Karpas-422 (cell line): ENCODE measurements at places on chromosomes 5 and 9.

DNA sequence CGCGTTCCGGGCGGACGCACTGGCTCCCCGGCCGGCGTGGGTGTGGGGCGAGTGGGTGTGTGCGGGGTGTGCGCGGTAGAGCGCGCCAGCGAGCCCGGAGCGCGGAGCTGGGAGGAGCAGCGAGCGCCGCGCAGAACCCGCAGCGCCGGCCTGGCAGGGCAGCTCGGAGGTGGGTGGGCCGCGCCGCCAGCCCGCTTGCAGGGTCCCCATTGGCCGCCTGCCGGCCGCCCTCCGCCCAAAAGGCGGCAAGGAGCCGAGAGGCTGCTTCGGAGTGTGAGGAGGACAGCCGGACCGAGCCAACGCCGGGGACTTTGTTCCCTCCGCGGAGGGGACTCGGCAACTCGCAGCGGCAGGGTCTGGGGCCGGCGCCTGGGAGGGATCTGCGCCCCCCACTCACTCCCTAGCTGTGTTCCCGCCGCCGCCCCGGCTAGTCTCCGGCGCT lies at the start of gene DAPK1:
Gene DAPK1, plus strand, starts transcription at position 264 of the 442 bp plus-strand sequence. CDS start 1,211 bp downstream, outside the sequence.
- no peak for DNase-seq

DNA sequence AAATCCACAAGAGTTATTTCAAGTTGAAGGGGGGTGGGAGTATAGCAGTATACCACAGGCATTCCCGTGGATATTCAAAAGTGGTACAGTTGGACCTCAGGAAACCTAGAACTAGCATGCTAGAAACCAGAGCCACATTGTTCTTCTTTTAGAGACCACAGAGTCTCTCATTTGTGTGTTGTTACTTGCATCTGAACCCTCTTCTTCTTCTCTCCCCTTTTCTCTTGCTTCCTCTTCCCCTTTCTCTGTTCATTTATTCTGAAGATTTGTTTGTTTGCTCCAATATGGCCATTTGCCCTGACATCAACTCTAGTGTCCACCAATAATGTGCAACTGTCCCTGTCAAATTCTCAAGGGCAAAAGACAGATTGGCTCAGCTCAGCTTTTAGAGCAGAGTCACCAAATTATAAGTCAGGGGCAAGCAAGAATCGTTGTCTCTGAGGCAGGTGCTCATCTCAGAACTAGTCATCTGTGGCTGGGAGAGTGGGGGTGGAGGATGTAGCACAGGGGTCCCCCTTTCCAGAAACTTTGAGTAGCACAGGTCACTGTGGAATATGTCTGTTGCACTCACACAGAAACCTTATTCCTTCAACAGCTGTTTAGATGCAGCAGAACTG lies 321.1 kb downstream of the ARRDC3 start:
- DNase-seq: no peak

GRCh38 chr5:132368186-132368585 lies 1.3 kb upstream of the SLC22A5 start:
- DNase-seq: no peak

- DNase-seq: no peak
Observed at GRCh38 chr5:174524351-174524750, 200.0 kb upstream of the MSX2 start.

- no peak for DNase-seq
Observed at GRCh38 chr5:17258431-17258830, 41.0 kb downstream of the BASP1 start.

DNA sequence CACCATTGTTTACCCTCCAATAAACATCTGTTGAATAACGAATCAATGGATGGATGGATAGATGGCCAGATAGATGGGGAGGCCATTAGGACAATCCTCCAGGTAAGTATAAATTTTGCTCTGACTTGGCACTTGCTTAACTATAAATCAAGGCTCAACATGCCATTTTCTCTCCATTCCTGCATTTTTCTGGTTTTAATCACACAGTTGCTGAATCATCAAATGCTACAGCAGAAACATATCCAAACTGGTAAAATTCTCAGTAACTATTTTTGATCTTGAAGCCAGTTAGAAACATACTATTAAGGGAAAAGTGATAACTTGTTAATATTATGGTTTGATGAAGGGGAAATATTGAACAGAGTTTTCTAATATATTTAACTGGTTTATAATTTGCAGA lies 71.5 kb upstream of the MTAP start:
- no peak for DNase-seq

DNA sequence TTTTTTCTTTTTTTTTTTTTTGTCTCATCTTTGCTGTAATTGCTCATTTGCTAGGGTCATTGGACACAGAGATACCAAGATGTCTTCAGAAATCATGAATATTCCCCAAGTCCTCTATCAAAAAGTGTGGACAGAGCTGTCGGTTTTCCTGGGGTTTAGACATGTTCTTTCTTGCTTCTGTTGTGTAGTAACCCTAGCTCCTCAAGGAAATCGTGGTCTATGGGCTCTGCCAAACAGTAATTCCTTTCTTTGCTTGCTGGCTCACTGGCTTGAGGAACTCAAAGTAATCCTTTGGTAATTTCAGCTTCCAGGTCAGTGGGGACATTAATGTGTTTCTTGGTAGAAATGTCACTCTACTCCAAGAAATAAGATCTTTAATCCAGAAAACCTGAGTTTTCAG lies 101.7 kb downstream of the TMC1 start:
- no peak for DNase-seq

DNA sequence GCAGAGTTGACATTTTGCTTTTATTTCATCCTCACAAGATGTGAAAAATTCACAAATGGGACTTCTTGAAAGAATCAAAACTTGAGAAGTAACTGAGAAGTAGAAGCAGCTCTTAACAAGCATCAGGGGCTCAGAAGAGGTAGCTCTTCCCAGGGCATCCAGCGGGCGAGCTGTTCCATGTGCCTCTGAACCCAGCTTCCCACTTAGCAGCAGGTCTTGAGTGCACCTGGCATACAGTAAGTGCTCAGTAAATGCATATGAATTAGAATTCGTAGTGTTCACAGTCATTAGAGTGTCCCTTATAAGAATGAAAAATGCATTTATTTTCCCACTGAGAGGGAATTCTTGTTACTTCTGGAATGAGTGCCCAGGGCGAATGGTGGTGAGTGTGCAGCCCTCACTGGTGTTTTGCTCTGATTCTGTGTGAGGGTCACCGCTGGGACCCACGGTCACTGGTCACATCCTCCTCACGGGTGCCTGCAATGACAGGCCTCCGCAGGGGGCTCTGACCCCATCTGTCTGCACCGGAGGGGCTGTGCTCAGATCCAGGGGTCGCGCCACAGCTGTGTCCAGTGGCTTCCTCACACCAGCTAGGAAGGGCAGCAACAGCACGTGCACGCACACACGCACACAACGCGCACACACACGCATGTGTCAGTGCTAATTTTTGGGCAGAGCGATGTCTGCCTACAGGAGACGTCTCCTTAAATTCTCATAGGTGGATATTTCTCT lies 26.9 kb downstream of the EXOC3 start:
- no peak for DNase-seq

- DNase-seq: no peak
Observed at GRCh38 chr5:137619191-137619870, 116.6 kb downstream of the KLHL3 start.

DNA sequence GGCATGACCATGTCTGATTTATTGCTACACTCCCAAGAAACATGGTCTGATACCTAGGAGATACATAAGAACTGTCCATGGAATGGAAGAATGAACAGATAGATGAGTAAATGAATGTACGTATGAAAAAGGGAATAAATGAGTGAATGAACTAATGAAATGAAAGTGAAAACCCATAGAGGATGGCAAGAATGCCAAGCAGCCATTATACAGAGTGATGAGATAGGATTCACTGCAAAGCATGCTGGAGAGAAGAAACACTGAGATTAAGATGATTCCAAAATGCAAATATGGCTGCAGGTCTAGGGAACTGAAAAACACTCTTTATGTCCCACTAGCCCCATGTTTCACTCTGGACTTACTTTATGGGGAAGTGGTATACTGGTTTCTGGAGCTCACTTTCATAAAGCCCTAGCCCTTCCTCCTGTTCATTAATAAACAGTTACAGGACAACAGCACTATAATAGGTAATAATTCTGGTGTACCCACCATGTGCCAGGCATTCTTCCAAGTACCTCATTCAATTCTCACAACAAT lies 170.3 kb upstream of the RAD23B start:
- DNase-seq: no peak

- no peak for DNase-seq
Observed at GRCh38 chr5:157549283-157549629, 26.3 kb downstream of the ADAM19 start.

DNA sequence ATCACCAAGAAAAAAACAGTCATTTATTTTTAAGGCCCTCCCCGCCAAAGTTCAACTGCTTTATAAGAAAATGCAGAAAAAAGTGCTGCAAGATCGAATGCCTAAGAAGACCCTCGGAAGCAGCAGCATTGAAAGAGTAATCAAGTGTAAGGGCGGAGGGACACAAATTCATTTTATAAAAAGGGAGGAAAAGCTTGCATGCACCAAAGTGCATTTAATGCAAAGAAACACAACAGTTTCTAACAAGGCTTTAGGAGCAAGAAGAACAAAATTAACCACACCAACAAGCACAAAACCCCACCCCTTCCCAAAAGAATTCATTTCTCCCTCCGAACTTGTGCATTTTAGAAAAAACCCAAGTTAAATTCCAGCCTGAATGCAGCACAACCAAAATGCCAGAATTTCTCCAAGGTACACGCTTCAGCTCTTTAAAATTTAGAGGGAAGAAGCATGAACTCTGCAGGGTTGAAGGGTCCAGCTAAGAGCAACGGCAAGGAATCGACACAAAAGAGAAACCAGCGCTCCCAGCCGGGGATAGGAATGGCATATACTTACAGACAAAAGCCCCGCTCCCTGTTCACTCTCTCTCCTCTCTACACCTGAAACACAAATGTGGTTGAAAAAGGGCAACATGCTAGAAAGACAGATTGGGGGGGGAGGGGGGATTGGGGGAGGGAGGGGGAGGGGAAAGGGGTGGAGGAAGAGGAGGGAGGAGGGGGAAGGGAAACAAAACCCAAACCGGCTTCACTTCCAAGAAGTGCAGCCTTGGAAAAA lies at the start of gene NREP:
Gene NREP, minus strand, starts transcription at position 614 of the 774 bp plus-strand sequence. CDS start 1,422 bp downstream, outside the sequence.
- DNase-seq: no peak

- DNase-seq: no peak
Observed at GRCh38 chr5:146116361-146116760, 11.0 kb upstream of the PLAC8L1 start.

GRCh38 chr9:123715258-123715657 lies 214.7 kb downstream of the DENND1A start:
- DNase-seq: no peak

DNA sequence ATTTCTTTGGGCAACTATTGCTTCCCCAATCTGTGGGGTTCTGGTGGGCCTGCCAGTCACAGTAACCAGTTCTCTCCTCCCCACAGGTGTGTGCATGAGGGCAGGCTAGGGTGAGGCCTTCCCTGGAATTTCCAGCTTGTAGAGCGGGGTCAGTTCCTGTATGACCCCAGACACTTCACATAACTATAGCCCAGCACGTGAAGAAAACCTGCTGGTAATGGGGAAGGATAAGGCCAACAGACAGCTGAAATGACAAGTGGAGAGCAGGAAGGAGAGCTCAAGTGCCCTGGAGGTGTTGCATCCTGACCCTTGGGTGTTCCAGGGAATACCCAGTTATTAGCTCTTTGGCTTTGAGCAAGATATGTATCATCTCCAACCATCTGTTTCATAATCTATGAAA lies 142.2 kb downstream of the CDC42SE2 start:
- no peak for DNase-seq

GRCh38 chr5:82894716-82895115 lies 182.5 kb downstream of the TMEM167A start:
- DNase-seq: no peak

DNA sequence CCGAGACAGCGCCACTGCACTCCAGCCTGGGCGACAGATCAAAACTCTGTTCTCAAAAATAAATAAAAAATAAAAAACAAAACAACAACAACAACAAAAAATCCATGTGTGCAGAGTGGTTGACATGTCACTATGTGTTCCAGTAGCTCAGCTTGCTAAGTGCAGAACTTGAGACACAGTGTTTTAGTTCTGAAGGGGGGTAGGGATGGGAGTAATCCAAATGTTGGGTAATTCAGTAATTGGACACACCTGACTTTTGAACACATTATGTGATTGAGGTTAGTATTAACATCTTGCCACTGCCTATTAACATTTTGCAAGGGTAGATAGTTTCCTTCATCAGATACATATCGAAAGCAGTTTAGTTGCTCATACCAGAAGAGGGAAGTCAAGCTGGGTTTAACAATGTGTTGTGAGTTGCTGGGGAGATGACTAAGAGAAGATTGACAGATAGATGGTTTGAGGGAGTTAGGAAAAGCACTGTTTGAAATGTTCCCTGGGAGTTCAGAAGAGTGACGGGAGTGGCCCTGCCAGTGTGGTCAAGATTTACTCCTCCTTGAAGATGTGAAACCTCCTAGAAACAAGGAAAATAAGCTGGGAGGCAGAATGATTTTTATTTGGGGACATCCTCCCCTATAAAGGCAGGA lies 928 bp downstream of the HACD4 start:
- DNase-seq: peak; percentile 44

DNA sequence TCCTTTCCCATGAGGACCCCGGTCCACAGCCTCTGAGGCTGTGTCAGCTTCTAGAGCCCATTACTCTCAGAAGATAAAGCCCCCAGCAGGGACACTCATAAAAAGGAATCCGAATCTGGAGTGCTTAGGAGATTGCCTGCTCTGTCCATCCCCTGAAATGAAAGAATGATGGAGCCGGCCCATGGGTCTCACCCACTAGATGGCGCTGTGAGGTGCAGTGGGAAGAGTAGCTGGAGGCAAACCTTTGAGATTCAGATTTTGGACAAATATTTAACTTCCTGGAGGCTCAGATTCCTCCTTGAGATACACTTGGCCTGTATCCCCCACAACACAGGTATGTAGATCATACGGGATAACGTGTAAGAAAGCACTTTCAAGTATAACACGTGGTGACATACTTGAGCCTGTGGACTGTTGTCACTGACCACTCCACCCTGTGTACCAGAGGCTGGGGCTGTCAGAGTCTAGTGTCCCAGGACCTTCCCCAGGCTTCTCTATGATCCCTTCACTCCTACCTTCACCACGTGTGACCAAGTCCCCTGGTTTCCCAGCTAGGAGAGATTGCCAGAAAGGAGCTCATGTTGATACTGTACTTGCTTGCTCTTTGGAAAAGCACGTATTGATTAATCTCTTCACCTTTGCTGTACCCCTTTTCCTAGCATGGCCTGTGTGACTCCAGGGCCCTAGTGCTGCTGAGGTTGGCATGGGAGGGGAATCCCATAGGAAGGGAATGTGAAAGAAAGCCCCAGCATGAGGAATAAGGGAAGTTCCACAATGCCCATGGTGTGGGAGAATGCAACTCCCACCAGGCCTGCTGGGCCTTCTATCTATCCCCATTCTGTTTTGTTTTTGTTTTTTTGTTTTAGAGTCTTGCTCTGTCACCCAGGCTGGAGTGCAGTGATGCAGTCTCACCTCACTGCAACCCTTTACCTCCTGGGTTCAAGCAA lies 32.1 kb downstream of the TRMO start:
- DNase-seq: peak; percentile 82

GRCh38 chr5:172370648-172371545 lies 83.4 kb downstream of the SH3PXD2B start:
- peak; percentile 84 for DNase-seq

DNA sequence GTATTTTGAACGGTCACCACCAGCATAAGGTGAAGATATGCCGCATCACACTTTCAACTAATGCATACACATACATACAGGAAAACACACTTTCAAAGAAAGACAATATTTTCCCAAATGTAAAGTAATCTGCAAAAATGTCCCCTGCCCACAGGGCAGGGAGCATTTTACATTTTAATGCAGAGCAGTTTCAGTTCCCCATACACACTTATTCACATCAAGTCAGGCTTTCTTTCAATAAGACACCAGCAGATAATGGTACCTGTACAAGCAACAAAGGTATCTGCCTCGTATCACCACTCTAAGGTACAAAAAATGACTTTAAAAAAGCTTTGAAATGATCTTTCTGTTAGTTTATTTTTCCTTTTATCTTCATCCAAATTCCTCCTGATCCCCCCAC lies 247.1 kb upstream of the CCNG1 start:
- DNase-seq: no peak
